ENCODE measurements at places on chromosomes 7 and 10.

GRCh38 chr10:19570991-19571390 lies 245.2 kb upstream of the PLXDC2 start:
- no peak for DNase-seq

DNA sequence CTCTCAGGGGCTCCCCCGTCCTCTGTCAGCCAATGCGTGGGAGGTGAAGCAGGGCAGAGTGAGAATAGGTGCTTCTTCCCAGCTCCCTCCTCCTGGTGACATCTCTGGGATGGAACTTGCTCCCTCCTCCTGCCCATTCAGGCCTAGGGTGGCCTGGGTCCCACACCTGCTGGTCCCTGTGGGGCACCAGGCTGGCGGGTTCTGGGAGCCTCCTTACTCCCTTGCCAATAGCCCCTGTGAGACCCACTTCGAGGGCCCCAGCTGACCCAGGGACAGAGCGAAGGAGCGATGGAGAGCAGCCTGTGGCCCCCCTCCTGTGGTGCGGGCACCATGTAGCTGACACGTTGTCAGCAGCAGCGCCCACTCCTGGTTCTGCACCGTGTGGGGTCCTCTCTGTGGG lies 512.6 kb downstream of the GLRX3 start:
- no peak for DNase-seq

DNA sequence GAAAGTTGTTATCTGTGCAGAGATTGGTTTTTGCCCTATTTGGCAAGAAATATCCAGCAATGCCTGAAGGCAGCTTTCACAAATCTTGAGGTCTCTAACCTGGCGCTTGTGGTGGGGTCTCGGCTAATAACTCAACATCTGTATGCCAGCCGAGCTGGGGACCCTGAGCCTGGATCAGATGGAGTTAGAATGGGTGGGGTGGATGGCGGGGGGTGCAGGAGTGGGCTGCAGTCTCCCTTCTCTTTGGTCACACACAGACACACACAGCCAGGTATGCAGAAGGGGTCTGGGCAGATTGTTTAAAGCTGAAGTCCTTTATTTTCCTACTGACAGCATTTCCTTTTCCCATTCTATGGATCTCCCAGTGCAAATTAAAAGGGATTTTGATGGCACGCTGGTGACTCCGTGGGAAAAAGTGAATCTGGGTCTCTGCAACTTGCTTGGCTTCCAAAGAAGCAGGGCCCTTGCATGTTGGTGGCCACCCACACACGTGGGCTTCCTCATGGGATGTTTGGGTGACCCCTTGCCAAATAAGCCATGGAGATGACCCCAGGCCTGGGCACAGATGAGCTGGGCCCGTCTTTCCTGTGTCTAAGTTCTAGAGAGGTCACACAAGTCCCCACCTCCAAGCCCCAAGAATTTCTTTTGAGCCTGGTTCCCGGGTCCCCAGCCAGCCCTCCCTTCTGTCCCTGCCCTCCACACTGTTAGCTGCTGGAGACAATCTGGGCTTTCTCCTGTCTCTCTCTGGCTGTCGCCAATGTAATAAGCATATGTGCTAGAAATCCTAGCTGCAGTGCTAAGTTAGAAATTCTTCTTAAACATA lies 39.9 kb upstream of the EMX2 start:
- peak; percentile 37 for DNase-seq

- DNase-seq, result no peak
Measured at GRCh38 chr7:2124604-2125345, 108.0 kb downstream of the MAD1L1 start.

DNA sequence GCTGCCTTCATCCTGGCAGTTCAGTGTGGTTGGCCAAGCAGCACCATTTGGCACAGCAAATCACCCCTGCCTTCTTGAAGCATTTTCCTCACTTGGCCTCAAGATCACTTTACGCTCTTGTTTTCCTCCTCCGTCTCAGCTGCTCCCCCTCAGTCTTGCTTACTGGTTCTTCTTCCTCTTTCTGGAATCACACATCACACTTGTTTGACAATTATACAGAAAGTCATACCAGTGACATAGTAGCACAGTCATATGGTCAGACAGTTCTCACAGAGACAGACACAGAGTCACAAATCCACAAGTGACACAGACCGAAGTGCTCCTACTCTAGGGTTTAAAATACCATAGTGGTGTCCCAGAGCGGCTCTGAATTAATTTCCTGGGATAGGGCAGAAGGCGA lies 43.8 kb upstream of the ARL4A start:
- no peak for DNase-seq

GRCh38 chr10:62092301-62093030 lies 176.2 kb downstream of the RTKN2 start:
- DNase-seq, result peak; percentile 74

DNA sequence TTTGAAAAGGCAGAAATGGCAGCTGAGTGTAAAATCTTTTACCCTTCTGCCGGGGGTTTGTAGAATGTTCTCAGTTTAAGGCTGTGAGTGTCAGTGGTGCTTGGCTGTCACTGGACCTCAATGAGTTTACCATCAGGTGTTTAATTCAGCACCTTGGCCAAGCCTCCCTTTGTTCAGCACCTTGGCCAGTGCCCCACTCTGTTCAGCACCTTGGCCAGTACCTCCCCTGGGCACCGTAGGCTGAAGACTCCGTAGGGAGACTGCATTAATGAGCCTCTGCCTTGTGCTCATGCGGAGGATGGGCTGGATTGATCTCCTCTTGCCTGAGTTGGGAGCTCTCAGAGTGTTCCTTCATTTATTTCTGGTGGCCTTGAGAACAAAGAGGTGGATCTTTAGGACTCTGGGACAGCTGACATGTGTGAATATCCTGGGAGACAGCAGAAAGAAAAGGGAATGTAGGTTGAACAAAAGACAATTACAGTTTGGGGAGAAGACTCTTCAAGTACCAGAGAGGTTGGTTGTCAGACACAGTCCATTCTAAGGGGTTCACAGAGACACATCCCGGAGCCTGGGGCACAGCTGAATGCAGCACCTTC lies 1.6 kb downstream of the FAM24A start:
- peak; percentile 88 for DNase-seq

- DNase-seq, result no peak
Measured at GRCh38 chr7:79434098-79434497, 19.4 kb downstream of the MAGI2 start.
